ENCODE measurements at places on chromosomes 11 and 22.

DNA sequence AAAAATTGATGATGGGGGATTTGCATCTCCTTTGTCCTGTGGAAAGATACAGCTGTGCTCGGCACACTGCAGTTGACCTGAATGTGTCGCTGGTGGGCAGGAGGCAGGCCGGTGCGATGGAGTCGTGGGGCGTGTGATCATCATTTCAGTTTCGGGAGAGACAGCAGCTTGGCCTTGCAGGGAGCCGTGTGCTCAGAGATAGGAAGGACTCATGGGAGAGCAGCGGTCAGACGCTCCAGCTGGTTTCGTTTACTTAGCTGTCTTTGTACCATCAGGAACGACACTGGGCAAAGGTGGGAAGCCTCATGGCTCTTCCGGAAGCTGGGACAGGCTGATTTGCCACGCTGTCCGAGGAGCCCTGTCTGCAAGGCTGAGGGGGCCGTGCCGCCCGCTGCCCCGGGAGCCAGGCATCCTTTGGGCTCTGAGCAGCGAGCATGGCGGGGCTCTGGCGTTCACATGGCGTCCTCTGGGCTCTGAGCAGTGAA, 32.7 kb downstream of the GRAMD4 start:
- DNase-seq: no peak

DNA sequence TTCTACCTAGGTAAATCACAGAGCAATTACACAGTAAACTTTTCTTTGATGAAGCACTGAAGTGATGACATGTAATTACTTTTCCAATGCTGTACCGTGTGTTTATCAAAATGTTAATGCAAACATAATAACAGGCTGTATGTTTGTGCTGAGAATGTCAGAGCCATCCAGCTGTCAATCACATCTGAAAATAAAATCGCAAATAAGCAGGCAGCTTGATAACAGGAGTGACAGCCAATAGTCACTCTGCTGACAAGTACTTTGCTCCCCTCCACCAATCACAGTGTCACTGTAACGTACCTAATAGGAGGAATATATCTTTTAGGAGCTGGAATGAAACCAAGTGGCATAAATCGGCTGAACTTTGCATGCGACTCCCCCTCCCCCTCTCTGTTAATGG, 119.7 kb downstream of the KIRREL3 start:
- no peak for DNase-seq

GRCh38 chr22:20430101-20430719, 7.4 kb downstream of the SCARF2 start:
- DNase-seq: no peak

DNA sequence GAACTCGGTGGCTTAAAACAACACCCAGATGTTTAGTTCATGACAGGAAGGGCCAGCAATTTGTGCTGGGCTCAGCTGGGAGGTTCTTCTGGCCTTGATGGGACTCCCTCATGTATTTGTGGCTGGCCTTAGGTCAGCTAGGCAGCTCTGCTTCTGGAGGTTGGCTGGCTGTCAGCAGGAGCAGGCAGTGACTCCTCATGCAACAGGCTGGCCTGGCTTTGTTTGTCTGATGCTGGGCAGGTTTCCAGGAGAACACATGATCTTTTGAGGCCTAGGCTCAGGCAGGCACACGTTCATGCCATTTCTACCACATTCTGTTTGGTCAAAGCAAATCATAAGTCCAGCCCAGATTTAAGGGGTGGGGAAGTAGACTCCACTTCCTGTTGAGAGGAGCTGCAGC, 571.2 kb downstream of the TBC1D22A start:
- no peak for DNase-seq

DNA sequence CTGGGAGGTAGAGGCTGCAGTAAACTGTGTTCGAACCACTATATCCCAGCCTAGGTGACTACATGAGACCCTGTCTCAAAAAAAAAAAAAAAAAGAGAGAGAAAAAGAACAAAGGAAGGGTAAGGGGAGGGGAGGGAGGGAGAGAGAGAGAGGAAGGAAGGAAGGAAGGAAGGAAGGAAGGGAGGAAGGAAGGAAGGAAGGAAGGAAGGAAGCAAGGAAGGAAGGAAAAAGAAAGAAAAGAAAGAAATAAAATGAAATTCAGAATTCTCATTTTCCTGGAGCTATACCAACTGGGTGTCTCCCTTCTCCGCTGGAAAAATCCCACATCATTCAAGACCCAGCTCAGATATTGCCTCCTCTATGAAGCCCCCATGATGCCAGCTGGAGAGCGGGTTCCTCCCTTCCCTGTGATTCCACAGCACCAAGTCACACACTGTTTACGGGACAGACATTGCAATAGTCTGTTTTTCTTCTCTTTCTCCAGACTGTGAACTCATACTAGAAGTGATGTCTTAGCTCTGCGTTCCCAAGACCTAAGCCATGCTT, 3.0 kb upstream of the PPFIA1 start:
- DNase-seq: no peak

DNA sequence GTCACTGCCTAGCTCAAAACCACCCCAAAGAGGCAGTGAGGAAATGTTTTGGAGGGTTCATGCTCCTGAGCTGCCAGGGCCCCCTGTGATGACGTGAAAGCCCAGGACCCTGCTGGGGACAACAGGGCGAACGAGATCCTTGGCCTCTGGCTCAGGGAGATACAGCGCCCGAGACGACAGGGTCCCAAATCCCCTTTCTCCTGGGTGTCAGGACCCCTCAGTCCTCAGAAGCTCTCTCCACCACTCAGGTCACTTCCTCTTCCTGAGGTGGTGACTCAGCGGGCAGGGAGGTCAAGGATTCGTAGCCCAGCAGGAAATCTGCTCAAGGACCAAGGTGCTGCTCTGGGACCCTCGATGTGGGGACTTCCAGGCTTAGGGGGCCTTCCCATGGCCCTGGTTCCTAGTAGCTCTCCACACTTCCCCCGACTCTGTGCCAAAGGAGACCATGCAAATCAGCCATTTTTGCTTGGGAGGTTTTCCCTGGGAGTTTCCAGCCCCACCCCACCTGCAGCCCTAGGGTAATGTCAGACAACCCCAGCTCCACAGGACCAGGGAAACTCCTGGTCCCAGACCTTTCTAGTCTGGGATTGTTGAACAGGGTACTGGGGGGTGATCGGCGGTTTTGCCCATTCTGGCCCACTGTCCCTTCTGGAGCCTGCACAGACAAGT, 12.8 kb downstream of the BCL9L start:
- no peak for DNase-seq

DNA sequence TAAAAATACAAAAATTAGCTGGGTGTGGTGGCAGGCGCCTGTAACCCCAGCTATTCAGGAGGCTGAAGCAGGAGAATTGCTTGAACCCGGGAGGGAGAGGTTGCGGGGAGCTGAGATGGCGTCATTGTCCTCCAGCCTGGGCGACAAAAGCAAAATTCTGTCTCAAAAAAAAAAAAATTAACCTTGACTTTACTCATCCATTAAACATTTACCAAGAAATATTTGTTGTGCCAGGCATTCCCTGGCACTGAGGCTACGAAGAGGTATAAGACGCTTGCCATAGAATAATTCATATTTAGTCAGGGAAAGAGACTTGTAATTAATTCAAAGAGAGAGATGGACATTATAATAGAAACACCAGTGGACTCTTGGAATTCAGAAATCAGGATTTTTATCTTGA, 13.2 kb upstream of the PAFAH1B2 start:
- DNase-seq: no peak

GRCh38 chr11:93846411-93846810, 4.0 kb downstream of the VSTM5 start:
- no peak for DNase-seq

DNA sequence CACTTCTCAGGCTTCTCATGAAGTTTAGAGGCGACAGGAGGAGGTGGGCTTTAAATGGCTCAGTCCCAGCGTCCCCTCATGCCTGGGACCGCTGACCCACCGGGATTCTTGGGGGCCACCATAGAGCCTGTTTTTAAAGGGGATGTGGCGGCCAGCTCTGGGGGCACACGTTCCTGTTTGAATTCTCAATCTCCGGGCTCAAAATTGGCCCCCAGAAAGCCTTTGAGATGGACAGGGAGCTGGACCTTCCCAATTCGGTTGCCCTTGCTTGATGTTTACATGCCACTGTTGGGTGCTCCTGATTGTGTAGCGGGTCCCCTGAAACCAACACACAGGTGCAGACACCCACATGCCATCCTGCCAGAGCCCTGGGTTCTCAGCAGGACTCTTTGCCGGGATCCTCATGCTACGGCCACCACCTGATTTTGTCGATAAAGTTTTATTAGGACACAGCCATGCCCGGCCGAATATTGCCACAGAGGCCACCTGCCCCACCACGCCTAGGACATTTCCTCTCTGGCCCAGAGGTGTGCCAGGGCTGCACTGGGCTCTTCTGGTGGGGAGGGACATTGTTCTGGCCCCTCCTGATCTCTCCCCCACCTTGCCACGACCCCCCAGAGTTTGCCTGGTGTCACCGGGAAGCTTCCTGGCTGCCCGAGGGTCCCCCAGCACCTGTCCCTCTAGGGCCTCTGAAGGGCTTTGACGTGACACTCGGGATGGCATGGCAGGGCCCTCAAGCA, 71.6 kb downstream of the KCNQ1 start:
- no peak for DNase-seq

GRCh38 chr11:106208760-106209159, 131.3 kb downstream of the AASDHPPT start:
- DNase-seq: no peak

DNA sequence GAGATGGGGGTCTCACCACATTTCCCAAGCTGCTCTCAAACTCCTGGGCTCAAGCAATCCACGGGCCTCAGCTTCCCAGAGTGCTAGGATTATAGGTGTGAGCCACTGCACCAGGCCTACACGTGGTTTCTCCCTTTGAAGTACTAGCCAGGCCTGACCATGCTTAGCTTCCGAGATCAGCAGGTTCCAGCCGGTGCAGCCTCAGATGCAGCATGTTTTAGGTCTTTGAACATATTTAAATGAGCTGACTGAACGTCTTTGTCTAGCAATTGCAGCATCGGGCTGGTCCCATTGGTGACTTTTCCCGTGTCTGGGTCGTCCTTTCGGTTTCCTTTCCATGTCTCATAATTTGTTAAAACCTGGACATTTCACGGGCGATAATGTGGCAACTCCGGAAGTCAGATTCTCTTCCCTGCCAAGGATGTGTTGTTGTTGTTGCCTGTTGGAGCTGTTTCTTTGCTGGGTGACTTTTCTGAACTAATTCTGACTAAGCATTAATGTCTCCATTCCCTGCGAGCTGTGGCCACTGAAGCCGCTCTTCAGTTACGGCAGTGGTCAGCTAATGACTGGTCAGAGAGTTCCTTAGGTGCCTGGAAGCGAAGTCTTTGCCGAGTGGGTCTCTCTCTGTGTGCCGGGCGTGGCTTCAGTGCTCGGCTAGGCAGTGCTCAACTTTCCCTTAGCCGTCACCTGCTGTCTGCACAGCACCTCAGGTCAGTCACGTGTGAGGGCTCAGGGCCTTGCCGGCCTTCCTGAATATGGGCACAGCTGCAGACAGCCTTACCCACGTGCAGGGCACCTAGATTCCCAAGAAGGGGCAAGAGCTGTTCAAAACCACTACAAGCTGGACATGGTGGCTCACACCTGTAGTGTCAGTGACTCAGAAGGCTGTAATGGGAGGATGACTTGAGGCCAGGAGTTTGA, 3.8 kb upstream of the CYP2D6 start:
- no peak for DNase-seq

DNA sequence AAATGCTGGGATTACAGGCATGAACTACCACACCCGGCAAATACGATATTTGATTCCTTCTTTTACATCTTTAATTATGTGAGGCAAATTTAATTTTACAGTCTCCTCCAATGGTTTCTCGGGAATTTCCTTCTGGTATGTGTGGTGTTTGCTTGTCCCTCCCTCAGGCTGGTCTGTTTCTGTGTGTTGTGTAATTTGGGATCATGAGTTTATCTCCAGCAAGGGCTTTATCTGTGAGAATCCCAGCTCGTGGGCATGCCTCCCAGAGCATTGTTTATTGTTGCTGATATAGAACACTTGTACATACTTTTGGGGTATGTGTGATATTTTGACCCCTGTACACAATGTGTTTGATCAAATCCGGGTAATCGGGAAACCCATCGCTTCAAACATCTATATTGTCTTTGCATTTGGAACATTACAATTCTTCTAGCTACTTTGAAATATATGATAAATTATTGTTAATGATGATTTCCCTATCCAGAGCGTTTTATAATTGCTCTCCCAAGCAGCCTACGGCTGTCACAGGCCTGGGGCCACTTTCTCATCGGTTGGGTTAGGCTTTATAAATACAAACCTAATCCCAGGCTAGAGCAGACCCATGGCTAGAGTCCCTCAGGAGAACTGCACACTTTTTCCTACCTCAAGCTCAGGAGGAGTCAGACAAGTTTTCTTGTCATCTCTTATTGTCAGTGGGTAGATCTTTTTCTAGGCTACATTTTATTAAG, 15.0 kb upstream of the PRR5 start:
- no peak for DNase-seq

DNA sequence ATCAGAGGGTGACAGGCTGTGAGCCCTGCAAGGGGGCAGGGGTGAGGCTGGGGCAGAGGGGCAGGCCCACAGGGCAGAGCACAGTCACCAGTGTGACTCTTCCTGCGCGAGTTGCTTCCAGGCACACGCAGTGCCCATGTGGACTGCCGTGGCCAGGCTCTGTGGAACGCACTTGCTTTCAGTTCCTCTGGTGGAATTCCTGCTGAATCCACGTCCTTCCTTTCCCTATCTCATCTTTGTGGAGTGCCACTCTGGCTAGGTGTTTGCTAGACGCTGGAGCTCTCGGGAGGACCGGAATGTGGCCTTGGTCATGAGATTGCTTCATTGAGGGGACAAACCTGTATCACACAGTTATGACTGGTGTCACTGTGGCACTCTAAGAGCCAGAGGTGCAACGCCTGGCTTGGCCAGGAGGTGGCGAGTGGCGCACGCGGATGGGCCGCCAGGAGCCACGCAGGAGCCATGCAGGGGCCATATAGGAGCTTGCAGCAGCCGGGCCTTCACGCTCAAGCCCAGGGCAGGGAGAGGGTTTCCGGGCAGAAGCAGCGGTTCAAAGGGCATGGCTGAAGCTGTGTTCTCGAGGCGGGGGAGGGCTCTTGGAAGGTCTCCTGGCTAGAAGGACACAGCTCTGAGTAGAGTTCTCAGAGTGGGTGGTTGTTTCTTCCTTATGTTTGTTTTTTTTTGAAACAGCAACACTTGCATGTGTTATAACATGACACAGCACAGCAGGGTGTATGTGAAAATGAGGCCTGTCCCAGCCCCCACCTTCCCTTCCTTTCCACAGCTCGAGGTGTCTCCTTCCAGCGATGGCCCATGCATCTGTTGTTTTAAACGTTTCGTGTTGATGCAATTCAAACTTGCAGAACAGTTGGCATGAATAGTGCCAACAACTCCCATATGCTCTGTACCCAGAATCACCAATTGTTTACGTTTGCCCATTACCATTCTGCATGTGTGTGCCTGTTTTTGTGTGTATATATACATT, 36.2 kb downstream of the TBC1D22A start:
- peak; percentile 66 for DNase-seq

GRCh38 chr11:57641011-57641807, 8.5 kb downstream of the YPEL4 start:
- DNase-seq: no peak

Measured in central memory CD8-positive, alpha-beta T cell (primary cell).